Skeletal muscle cell (primary cell): ENCODE measurements at places on chromosomes 5 and 9.
A peak's percentile ranks its signal among the peaks of the same experiment; 100 is the strongest.

- no peak for DNase-seq
These were observed 50.3 kb downstream of the BARX1 start for GRCh38 chr9:93904649-93905472.

DNA sequence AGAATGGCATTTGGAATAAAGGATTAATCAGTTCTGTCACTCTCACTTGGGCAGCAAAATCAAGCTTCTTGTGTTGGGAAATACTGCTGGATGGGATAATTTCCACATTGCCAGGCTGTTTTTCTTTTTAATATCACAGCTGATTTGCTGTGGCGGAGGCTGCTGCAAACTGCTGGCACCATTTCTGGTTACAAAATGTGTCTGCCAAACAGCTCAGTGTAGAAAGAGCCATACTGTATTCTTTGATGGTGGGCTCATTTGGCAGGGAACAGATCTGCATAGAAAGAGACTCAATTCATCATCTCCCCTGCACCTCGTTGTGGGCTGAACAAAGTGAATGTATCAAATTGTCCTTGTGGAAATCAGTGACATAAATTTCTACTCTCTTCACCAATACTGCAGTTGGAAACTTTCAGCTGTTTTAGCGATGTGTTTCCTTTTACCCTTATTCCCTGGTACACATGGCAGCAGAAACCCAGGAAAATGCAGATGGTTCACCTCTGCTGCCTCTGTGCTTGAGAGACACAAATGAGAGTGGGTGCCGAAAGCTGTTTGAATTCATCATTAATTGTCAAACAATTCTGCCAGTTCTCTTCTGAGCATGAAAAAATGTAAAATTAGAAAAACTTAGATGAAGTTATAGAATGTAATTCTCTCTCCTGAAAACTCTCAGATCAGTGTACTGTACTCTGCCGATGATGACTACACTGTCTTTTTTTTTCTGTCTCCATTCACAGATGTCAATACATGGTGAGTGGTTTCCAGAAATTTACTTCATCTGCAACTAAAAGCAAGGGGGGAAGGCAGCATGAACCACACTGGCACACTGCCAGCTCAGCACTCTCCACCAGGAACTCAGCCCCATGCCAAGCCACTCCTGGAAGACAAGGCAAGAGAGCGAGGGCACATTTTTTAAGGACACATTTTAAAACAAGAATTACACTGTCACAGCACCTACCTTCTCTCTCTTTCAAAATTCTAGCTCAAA is 75.0 kb downstream of the HMHB1 start:
- DNase-seq: peak; percentile 64

GRCh38 chr5:168153876-168154270 is 137.6 kb upstream of the WWC1 start:
- no peak for DNase-seq

DNA sequence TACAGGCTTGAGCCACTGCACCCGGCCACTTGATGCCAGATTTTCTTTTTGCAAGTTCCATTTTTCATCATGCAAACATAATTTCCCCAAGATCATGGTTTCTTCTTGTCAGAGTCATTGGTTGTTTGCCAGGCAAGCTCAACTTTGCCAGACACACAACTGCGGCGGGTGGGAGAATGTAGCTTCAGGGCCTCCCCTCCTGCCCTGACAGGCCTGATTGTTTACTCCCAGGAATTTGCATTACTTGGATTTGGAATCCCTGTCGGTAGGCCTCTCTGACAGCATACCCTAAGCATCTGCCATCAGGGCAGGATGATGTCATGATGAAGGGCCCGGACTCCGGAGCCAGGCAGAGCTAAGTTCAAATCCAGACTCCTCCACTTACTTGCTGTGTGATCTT is 15.1 kb downstream of the RPS14 start:
- peak; percentile 56 for DNase-seq

DNA sequence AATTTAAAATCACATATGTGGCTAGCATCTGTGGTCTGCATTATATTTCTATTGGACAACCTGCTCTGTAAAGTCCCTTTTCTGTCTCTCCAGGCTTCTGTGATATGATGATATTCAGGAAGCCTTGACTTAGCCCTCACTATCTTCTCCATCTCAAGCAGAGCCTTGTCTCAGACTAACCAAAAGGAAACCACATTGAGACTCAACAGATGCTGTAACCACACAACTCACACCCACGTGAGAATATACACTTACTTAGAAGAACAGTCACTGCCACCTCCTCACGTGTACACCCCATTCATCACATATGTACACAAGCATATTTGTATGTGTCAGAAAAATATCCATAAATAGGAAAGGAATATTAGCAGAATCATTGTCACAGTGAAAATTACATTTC is 33.6 kb downstream of the HTR4 start:
- DNase-seq: no peak

DNA sequence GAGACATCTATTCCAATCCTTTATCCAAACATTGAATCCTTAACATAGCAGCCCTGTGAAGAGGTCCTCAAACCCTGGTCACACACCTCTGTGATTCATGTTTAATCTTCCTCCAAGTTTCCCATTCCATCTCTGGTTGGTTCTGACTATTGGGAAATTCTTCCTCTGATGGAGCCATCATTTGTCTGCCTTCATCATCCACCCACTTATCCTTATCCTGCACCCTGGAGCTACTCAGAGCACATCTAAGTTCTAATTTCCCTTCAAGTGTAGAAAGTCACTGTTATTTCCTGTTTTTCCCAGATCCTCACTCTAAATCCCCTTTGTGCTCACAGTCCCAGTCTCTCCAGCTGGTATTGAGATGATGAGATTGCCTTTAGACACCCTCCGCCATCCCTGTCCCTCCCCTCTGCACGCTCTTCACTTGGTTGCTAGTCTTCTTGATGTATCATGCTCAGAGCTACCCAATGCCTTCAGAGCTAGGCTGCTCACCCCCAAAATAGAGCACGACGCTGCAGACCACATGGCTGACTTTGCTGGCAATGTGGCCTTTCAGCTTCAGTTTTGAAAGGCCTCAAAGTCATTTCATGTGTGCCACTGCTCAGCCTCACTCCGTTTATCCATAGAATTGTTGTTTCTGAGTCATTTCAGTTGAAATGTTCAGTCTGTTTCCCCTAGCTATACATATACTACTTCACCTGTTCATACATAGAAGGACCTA is 154.3 kb downstream of the PALM2AKAP2 start:
- DNase-seq: no peak

GRCh38 chr5:72628771-72629371 is 121.7 kb upstream of the ZNF366 start:
- no peak for DNase-seq

DNA sequence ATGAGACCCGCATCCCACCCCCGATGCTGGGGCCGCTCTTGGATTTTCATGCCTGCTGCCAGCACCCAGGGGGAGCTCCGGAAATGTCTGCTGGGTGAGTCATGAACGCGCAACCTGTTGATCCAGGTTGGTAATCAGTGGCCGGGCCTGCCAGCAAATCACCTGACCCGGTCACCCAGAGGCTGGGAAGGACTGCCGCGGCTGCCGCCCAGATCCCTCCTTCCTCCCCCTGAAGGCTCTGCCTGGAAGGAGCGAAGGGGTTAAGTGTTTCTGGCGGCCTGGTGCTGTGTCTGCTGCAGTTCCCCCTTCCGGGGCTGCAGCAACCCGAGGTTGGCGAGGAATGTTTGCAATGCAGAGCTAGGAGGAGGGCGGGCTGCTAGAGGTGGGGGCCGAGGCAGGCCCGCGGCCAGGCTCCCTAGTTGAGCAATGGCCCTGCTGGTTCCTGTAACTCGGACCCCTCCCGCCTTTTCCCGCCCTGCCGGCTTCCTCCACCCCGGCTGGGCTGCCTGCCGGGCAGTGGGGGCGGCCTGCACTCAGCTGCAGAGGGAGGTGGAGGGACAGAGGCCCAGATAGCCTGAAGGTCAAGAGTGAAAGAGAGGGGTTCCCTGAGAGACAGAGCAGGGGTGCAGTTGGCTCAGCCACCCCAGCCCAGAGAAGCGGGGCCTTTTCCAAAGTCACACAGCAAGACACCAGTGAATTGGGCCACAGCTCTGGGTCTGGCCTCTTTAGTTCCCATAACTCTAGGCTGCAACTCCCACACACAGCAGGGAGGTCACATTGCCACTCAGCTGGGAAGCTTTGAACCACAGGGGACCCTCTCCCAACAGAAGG is 156.3 kb upstream of the IER5L start:
- peak; percentile 91 for DNase-seq

DNA sequence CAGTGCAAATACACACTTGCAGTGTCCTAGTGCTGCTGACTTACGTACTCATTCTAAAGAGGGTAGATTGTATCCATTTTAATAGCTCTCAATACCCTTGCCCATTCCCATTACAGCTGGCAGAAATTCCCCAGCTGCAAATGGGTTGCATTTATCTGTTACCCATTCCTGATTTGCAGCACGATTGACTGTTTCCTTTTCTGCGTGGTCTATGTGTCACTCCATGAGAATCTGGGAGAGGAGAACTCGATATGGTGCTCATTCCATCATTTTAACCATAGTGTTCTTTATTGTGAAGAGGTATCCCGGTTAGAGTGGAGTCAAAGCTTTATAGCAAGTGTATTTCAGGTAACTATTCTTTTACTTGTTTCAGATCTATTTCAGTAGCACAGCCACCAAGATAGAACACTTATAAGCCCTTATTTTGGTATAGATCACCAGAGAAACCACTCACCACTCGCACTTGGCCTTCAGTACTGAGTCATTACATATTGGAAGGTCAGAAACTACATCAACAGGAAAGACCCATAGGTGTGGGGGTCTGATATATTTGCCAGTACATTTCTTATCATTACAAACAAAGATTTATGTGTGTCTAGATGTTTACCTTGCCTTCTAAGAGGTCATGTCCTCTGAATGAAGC is 139.5 kb downstream of the MUSK start:
- no peak for DNase-seq

DNA sequence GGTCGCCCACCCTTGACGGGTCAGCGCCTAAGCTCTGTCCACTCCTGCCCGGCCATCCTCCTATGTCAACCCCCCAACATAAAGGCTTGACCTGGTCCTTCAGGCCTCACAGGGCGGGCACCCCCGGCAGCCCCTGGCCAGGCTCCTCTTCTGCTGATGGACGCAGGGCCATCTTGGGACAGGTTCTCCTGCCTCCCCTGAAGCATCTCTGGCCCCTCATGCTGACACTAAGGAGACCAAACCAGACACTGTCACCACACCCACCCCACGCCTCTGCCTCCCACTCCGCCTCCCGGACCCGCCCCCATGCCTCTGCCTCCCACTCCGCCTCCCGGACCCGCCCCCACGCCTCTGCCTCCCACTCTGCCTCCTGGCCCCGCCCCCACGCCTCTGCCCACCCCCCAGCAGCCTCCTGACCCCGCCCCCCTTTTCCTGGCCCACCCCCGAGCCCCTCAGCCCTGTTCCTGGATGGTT is 6.8 kb downstream of the OBP2A start:
- DNase-seq: no peak

DNA sequence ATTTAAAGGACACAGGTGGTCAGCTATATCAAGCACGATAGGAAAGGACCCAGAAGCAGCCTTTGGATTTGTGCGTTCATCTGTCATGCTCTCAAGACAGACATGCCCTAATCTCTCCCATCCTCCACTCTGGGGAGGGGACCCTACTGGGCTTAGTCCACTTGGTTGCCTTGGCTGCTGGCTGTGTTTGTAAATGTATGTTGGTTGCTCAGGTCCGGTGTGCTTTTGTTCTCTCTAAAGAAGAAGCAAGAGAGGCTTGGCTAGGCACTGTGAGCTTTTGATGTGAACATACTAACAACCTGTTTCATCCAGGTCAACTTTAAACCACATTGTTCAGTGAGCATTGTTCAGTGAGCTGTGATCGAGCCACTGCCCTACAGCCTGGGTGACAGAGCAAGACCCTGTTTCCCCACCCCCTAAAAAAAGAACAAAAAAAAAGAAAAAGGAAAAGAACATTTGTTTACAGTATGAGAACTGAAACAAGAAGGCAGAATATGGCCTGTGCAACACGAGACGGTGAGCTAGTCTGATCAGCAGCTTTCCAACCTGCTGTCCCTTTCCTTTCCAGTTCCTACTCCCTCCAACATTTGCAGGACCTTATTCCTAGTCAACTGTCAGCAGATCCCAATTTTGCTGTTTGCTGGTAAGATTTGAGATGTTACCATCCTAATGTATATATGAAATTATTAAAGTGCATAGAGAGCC is 228.3 kb downstream of the ARHGAP26 start:
- DNase-seq: no peak

DNA sequence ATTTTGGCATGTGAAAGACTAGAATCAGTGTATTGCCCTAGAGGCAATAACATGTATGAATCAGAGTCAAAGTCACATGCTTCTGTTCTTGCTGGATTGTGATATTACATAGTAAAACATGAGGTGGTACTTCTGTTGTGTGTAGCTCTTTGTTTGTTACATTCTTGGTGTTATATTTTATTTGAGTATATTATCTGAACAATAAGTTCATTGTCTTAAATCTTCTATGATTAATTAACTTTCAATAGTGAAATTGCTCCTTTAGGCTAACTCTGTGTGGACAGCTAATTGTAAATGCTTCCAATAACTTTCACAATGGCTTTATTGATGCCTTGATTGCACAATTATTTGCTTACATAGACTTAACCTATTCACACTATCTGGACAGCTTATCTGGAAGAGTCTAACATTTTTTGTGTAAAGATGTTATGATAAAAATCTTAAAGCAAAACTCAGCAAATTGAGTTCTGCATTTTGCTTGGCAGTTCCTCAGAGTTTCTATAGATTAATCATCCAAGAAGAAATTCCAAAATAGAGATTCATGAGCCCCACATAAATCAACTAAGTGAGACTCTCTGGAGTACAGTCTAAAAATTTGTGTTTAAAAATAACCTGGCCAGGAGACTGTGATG is 239.6 kb upstream of the TUSC1 start:
- peak; percentile 10 for DNase-seq

DNA sequence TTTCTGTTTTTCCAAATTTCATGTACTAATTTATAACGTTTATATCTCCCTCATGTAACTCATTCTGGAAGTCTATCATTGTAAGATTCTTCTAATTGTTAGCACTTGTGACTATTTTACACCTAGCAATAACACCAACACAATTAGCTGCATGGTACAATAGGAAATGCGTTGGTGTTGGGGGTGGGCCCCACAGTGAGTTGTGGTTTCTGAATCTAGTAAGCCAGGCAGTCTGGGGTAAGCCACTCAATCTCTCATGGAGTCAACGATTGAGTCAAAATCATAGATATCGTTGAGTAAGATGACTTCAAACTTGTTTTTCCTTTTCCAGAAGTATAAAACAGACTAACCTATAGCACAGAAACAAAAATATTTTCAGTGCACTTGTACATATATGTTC is 30.0 kb downstream of the IRX1 start:
- no peak for DNase-seq
